Stimulated activated naive CD8-positive, alpha-beta T cell treated with anti-CD3 and anti-CD28 coated beads, Interleukin-15, Interleukin-2, amounts not matched to agents 100 U/mL and 50 U/mL, for 24 hours (primary cell): ENCODE measurements at places on chromosomes 2 and 18.

DNA sequence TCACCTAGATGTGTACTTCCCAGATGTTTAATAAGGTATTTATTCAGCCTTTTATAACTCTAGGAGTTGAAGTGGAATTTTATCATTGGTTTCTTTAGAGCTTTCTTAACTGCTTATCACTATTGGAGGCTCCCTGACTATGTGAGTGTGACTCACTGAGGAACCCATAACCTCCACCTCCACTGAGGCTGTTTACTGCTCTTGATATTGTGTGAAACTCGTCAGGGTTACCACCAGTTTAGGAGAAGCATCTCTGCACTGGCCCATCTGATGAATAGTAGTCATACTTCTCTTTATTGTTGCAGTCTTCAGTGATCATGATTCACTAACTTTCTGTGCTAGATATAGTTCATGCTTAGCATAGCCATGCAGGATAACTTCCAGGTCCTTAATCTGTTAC lies 79.6 kb upstream of the UBXN4 start:
- DNase-seq, result no peak

- DNase-seq, result no peak
These were observed 44.8 kb downstream of the KCMF1 start for GRCh38 chr2:85015653-85016360.

- no peak for DNase-seq
These were observed 24.1 kb downstream of the COLEC11 start for GRCh38 chr2:3619033-3619432.

- no peak for DNase-seq
These were observed 129.9 kb downstream of the PRPF40A start for GRCh38 chr2:152587187-152587947.

GRCh38 chr2:205524656-205525055 lies 157.6 kb upstream of the NRP2 start:
- no peak for DNase-seq

DNA sequence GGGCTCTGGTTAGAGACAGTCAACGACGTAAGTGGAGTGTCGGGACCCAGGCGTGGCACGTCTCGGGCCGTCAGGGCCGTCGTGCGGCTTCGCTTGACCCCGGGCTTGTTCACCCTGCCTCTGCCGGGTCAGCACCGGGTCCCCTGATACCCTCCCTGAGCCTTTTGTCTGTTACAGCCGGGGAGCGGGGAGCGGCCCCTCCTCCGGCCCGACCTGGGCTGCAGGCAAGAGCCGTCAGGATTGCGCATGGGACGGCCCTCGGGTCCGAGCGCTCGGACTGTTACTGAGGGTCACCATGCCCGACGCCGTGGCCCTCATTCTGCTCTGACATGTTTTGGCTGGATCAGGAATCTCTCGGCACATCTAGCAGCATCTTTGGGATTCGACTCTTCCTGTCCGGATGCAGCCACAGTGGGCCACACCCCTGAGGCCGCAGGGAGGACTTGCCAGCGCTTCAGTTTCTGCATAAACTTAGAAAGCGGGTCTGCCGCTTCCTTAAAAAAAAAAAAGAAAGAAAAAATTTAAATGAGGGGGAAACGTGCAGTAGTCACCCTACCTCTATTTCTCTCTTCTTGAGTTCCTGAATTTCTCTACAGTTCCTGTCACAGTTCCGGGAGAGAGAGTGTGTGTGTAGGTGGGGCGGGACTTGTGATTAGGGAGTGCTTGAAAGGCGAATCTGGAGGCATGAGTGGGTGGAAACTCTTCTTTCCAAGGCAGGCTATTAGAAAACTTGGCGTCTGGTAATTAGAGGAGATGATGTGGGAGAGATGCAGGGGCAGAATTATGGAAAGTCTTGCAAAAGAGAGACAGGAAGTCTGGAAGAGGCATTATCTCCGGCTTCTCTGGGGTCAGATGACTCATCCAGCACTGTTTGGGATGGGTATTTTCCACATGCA lies 909 bp downstream of the TMEM87B start:
- DNase-seq, result peak; percentile 53

GRCh38 chr18:11883153-11883552 lies 25.0 kb downstream of the MPPE1 start:
- no peak for DNase-seq

DNA sequence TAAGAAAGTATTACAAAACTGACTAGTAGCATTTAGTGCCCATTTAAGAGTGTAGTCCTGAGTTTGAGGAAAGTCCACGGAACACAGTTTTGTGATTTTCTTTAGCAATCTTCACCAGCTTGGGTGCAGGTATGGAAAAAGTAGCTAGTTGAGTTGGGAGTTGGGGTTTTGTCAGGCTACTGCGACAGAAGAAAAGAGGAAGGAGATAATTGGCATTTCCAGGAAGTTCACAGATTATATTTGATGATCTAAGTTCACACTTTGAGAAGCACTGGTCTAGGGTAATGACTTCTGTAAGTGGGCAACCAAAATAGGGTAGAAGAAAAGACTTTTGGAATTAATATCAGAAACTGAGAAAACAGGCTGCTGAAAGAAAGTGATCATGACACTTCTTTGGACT lies 52.1 kb downstream of the VIL1 start:
- DNase-seq, result no peak

DNA sequence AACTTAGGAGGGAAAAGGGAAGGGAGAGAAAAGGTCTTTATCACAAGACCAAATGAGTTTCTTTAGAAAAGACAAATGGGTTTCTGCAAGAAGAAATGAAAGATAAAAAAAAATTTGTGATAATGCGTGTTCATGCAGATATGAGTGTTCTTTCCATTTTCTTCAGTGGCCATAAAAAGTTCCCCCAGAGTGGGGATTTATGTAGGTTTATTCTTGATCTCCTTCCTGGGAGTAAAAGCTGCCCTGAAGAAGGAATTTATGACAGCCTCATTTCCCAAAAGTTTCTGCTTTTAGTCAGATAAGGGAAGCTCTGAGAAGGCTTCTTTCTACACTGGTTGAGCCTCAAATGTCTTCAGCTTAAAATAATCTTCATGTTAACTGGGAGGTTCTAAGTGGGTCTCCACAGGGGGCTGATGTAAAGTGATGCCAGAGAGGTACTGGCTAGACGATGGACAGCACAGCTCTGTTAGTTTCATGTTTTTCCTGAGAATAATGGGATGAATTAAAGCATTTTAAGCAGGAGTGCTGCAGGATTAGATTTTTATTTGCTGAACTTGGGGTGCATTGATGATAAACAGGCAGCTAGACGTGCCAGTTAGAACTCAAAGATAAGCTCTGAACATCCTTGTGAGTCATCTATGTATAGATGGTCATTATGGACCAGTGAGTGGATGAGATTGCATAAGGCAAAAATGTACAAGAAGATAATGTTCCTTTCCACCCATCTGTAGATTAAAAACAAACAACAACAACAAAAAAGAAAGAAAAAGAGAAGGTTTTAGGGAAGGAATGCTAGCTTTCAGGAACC lies 99.4 kb upstream of the MSH2 start:
- no peak for DNase-seq

- DNase-seq, result no peak
These were observed 8.4 kb upstream of the IER3IP1 start for GRCh38 chr18:47184419-47185050.

DNA sequence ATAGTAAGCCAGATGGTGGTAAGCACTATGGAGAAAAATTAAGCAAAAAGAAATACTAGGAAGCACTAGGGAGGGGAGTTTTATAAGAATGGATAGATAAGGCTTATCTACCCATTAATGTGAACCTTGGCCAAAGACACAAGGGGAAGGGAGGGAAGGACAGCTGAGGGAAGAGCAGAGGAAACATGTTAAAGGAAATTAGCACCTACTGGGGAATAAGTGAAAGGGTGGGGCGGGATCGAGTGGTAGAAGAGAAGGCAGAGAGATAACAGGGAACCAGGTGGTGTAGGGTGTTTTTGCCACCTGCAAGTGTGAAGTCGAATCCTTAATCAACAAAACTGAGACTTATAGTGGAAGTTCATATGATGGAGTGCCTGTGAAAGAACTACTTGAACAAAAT lies 1.7 kb downstream of the UNC80 start:
- DNase-seq, result no peak

- no peak for DNase-seq
These were observed 1116.4 kb downstream of the SOCS6 start for GRCh38 chr18:71405169-71405809.

DNA sequence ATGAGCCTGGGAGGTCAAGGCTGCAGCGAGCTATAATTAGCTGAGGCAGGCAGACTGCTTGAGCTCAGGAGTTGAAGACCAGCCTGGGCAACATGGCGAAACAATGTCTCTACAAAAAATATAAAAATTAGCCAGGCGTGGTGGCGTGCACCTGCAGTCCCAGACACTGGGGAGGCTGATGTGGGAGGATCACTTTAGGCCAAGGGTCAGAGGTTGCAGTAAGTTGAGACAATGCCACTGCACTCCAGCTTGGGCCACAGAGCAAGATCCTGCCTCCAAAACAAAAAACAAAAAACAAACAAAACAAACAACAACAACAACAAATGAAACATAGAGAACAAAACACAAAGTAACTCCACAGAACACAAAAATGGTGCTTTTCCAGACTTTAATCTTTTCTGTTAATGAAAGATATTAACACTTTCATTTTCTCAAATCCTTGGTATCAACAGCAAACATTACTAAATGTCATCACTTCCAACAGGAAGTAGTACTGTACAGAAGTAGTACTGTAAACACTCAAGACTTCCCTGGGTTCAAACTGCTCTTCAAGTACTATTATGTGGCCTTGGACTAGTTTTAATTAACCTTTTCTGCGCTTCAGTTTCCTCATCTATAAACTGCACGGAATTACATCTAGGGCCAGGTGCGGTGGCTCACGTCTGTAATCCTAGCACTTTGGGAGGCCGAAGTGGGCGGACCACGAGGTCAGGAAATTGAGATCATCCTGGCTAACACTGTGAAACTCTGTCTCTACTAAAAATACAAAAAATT lies 27.9 kb downstream of the PUM2 start:
- no peak for DNase-seq

DNA sequence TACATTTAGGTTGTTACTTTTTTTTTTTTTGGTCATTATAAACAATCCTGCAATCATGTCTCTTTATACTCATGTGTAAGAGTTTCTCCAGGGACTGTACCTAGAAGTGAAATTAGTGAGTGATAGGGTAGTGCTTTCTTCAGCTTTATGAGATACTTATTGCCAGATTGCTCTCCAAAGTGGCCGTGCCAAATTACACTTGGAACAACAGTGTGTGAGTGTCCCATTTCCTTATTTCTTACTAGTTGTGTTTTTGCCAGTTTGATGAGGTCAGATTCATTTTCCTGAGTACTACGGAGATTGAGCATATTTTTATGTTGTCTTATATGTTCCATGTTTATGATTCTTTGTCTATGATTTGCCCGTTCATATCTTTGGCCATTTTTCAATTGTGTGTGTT lies 39.2 kb downstream of the GALNT1 start:
- no peak for DNase-seq

DNA sequence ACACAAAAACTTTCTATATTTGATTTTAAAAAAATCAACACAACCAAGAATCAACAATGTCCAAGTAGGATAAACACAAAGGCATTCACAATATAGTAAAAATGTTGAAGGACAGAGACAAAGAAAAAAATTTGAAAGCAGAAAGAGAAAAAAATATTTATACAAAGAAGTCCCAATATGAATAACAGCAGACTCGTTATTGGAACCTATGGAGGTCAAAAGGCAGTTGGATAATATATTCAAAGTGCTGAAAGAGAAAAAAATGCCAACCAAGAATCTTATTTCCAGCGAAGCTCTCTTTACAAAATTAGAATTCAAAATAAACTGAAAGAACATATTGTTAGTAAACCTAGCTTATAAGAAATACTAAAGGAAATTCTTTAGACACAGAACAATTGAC lies 859.5 kb downstream of the LRP1B start:
- DNase-seq, result no peak

GRCh38 chr2:109320195-109320922 lies 191.4 kb downstream of the SH3RF3 start:
- no peak for DNase-seq

DNA sequence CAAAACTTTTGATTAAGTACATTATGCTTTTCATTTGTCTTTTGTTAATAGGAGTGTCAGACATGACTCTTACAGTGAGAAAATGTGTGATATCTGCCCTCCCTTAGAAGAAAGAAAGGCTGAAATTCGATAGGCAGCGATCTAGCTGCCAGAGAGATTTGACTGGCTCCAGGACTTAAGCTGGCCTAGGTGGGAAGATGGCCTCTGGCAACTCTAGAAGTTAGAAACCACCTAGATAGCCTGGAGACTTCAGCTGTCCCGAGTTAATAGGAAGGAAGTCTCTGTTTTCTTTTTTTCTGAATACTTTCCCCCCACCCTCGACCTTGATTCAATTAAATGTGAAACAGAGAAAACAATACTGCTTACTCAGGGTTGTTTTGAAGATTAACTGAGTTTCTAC lies 1194.7 kb upstream of the CRIM1 start:
- DNase-seq, result no peak

DNA sequence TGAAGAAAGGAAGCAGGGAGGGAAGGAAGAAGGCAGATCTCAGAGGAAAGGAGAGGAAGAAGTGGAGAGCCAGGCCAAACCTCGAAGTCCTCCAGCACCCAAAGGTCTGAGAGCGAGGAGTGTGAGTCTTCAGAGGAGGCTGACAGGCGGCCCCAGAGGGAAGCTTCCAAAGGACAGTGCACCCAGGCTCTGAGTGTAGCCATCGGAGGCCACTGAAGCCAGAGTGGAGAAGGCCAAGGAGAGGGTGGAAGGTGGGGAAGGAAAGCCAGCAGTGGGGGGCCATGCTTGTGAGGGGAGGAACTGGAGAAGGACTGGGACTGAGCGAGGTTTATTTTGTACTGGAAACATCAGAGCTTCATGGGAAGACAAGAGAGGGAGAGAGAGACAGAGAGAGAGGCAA lies 6.0 kb downstream of the ATP6V1B1 start:
- no peak for DNase-seq

DNA sequence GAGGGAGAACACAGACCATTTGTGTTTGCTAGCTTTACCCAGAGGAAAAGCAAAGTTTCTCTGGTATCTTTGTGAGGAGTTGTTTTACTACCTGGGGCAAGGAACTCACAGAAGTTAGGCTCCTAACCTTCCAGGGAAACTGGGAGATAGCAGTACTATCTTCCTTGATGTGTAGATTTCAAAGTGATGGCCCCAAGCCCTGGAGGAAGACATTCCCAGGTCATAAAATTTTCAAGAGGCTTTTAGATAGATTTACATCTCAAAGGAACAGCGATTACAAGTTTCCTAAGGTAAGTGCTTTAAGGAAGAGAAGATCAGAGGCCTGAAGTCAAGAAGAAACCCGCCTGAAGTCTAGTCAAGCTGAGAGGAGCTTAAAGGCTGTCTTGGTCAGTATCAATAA lies 1187.8 kb upstream of the TMEFF2 start:
- no peak for DNase-seq

DNA sequence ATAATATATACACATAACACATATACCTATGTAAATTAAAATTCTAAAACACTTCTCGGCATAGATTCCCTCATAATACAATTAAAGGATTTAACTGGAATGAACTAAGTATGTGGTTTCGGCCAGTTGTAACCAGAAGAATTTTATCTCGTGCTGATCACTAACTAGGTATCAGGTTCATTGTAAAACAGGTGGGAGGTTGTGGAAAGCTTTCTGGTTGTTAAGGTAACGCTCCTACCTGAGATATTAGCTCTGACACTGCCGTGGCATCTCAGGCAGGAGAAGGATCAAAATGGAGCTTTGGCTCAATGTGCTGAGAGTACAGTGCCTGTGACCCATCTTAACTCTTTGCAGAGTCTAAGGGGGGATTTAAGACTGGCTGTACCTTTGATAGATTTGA lies 42.5 kb downstream of the SLC9A2 start:
- DNase-seq, result no peak

- DNase-seq, result no peak
These were observed 179.2 kb downstream of the TTC32 start for GRCh38 chr2:19722531-19722971.
